ENCODE measurements at places on chromosomes 5 and 9.
A peak's percentile ranks its signal among the peaks of the same experiment; 100 is the strongest.

DNA sequence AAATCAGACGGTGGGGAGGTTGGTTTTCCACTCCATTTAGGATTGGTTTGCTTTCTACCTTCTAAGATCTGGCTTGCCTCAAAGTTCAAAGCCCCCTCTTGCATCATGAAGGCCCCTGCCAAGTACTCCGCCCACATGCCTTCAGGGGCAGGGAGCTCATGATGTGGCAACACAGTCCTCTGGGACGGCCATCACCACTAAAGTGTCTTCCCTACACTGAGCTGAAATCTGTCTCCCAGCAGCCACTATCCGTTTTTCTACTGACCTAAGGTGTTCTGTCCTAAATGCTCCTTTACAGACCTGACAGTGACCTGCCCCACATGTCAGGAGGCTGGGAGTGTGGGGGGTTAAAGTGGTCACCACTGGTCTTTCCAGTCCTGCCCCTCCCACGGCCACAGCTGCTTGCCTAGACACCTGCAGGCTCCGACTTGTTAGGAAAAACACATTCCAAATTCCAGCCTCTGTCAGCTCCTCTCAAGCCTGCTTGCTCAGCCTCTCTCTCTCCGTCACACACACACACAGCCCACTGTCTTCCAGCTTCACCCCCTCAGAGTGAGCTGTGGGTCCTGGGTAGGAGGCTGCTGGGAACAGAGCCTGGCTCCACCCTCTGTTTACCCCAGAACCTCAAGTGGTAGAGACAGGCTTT is 44.9 kb downstream of the SHB start:
- DNase-seq, result no peak

DNA sequence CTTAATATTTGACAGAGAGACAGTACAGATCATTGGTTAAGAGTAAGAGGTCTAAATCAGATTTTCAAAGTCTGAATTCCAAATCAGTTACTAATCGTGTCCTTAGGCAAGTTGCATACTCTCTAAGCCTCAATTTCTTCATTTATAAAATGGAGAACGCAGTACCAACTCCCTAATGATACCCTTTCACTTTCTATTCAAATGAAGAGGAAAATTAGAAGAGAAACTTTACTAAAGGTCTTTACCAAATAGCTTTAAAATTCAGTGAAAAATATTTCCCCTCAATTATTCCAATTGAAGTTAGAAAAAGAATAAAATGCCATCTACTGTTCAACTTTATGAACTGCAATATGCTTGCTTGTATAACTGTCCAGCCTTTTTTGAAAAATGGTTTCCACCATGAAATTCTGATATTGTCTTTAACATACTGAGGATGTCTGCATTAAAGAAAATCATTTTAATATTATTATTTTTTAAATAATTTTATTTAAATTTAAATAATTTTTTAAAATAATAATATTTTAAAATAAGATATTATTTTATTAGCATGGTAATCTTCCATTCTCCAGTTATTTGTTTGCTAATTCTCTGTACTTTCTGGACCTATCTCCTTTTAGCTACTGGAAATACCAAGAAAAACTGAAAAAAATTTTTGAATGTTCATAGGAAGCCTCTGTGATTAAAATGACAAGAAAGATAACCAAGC is 36.0 kb downstream of the POC5 start:
- DNase-seq, result no peak

- no peak for DNase-seq
These were observed 1.2 kb downstream of the SSBP2 start for GRCh38 chr5:81749561-81750307.

- DNase-seq, result peak; percentile 24
These were observed 193.8 kb downstream of the CSNK1G3 start for GRCh38 chr5:123705741-123706140.

DNA sequence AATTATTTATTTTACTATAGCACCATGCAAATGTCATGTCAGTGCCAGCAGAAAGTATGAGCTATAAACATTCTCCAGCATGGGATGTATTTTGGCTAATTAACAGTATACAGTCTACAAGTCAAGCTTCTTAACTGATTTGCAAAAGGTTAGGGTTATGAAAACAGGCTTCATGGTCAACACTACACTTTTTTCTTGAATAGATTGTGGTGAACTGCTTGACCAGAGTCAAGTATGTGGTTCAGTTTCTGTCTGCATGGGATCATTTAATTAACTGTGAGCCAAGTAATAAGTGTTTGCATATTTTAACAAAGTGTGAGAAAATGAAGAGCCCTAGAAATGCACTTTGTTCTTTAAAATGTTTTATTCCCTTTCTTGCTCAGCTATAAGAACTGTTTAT is 14.5 kb upstream of the GNAQ start:
- DNase-seq, result no peak

DNA sequence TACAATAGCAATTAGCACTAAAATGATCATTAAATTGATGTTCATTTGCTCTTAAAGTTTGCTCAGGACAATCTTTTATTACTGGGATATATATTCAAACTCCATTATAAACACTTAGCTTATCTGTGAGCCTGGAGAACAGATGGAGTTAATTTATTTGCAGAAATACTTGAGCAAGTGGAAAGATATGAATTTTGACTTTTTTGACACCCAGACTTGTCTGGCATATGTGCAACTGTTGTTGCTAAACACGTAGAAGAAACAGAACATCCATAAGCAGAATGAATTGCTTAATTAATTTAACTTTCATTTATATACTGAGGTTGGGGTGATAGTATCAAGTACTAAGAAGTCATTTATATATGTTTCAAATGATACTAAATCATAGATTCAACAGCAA is 820.7 kb upstream of the TYRP1 start:
- no peak for DNase-seq
